ENCODE measurements at places on chromosomes 11 and 22.
A peak's percentile ranks its signal among the peaks of the same experiment; 100 is the strongest.

DNA sequence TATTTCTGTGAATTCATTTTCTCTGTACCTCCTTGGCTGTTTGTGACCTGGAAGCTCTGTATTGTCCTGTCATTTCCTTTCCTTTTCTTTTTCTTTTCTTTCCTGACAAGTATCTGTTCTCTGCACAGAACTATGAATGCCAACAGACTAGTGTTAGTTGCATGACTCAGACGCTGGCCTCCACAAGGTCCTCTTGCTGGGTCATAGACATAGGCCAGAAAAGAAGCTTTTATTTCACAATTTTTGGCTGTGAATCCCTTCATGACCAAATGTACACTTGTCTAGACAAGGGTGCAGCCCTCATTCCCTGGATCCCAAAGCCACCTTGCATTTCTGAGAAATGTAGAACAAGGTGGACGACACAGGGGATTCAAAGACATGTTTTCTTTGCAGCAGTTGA is 104.1 kb upstream of the MTNR1B start:
- DNase-seq = no peak

- no peak for DNase-seq
Measured at GRCh38 chr22:17862646-17863181, 88.4 kb upstream of the BID start.

- DNase-seq = peak; percentile 97
Measured at GRCh38 chr22:30635273-30636225, at the start of gene SLC35E4. SLC35E4 (plus strand) TSS chr22:30635781; CDS start chr22:30636451, 670 bp downstream.

GRCh38 chr11:113907152-113907551 is 2.6 kb downstream of the HTR3B start:
- DNase-seq = no peak

- DNase-seq = no peak
Measured at GRCh38 chr11:120612513-120613263, 101.1 kb downstream of the GRIK4 start.

DNA sequence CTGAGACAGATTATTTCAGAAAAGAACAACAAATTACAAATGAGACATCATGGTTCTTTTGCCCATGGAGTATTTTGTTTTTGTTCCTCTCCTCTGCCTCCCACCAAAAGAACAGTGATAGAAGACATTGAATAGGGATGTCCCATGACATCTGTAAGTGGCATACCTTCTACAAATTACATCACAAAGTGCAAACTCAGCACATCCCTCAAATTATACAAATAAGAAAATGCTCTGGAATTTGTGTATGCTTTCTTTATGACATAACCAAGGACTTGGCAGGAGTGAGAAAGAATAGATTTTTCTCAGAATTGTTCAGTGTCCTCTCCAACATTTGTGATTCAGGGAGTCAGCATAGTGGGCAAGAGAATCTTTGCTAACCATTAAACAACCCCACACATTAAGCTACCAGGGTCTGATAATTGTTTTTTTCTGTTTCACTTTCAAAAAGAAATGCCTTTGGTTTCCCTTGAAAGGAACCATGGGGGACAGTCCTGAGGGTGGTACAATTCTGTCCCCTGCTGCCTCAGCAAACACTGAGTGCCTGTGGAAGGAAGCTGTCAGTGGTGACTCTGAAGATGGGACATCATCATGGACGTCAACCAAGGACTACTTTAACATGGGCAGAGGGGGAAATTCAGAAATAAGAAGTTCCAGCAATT is 430.3 kb downstream of the AASDHPPT start:
- DNase-seq = no peak

GRCh38 chr11:95086836-95087570 is 2.6 kb upstream of the ENDOD1 start:
- DNase-seq = no peak

GRCh38 chr11:1853376-1854131 is 670 bp downstream of the LSP1 start:
- DNase-seq = no peak

DNA sequence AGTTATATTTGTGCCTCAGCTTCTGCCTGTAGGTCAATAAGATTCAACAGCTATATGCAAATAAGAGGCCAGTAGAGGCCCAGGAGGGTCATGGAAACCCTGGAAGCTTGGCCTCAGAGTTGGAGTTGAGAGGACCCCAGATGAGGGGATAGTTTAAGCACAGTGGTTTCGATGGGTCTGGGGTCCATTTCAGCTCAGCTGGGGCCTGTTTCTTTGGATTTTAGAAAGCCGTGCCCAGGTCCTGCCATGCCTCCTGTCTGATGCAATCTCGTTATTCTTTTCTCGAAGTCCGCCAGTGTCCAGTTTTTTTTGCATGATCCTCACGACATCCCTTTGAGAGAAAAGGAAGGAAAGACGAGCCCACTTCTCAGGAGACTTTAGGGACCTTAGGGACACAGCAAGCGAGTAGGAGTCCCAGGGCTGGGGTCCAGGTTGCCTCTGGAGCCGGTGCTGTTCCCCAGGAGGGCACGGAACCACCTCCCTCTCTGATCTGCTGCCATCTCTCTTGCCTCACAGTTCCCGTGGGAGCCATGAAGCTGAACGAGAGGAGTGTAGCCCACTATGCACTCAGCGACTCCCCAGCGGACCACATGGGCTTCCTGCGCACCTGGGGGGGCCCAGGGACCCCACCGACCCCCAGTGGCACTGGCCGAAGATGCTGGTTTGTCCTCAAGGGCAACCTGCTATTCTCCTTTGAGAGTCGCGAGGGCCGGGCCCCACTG is 2.6 kb upstream of the SMDT1 start:
- no peak for DNase-seq

DNA sequence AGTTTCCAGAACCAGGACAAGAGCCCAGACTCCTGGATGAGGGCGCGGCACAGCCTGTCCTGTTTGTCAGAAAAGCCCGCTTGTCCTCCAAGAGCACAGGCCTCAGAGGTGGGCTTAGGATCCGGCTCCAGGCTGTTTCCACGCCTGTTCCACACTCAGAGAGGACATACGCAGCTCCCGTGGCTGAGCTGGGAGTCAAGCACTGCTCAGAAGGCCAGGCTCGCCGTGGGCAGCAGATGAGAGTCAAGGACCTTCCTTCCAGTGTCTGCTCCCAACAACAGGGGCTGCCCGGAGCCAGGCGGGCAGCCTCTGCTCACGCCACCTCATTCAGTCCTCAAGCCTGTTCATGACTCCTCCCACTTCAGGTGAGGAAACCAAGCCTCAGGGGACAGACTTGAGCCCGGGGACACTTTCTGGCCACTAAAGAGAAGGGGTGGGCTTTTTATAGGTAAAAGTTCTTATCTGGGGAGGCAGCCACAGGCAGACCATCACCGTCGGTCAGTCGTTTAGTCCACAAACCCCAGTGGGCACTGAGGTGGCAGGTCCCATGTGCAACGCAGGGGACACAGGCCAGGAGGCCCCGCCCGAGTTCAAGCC is 3.8 kb downstream of the CYB5R3 start:
- DNase-seq = no peak

DNA sequence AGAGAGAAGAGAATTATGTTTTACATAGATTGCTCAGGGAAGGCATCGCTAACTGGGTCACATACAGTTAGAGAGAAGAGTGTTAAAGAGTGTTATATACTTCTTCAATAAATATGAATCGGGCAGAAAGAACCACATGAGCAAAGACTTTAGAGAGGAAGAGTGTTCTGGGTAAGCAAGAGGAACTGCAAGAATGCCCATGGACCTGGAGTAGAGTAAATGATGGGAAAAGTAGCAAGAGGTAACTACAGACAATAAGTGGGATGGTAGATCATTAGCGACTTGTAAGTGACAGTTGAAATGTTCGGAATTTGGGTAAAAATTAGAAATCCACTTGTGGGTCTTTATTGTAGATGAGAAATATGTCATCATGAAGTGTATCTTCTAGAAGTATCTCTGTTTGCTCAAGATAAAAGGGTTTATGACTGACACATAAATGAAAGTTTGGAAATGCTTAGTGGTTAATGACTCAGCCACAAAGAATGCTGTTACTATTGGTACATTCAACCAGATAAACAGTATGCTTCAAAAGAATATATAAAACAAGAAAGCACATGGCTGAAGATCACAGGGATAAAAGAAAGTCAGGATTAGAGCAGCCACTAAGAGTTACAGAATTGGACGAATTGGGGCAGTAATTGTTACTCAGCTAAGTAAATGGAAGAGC is 229.3 kb downstream of the CASP12 start:
- DNase-seq = no peak

- DNase-seq = peak; percentile 78
Measured at GRCh38 chr11:130159657-130160497, at the start of gene ST14. ST14 (plus strand) TSS chr11:130159782; CDS start chr11:130159980, 198 bp downstream.

DNA sequence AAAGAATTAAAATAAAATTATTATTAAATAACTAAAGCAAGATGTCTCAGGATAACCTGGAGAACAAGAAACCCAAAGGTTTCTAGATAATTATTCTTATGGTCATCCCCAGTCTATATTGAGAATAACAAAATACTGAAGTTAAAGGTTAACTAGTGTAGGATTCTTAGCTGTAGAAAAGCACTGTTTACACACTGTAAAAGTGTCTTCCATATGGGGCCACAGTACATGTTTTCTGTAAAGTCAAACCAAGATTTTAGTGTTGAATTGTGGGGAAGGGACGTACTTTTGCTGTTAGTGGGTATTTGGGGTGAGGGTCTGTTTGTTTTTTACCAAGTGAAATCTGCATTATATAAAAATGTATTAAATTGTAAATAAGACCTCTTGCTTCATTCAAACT is 47.5 kb upstream of the SOX6 start:
- no peak for DNase-seq

- DNase-seq = no peak
Measured at GRCh38 chr11:90120191-90120590, 14.3 kb upstream of the NAALAD2 start.

GRCh38 chr11:79253280-79253679 is 187.6 kb downstream of the TENM4 start:
- no peak for DNase-seq

DNA sequence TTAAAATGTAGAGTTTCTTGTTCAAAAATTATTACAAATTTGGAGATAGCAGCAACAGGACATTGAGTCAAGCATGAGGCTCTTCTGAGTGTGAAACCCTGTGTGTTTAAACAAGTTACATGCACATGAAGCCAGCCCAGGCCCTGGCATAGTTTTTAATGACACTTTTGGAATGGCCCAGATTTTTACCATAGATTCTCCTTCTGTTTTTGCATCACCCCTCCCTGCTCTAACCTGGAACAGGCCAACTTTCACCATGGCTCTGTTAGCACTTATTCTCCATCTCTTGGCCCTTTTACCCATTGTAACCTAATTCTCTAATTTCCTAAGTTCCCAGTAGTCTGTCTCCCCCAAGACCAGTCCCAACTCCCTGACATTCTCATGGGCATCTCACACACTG is 63.1 kb upstream of the PRSS23 start:
- DNase-seq = no peak

- no peak for DNase-seq
Measured at GRCh38 chr11:31798057-31798553, 13.0 kb downstream of the PAX6 start.

DNA sequence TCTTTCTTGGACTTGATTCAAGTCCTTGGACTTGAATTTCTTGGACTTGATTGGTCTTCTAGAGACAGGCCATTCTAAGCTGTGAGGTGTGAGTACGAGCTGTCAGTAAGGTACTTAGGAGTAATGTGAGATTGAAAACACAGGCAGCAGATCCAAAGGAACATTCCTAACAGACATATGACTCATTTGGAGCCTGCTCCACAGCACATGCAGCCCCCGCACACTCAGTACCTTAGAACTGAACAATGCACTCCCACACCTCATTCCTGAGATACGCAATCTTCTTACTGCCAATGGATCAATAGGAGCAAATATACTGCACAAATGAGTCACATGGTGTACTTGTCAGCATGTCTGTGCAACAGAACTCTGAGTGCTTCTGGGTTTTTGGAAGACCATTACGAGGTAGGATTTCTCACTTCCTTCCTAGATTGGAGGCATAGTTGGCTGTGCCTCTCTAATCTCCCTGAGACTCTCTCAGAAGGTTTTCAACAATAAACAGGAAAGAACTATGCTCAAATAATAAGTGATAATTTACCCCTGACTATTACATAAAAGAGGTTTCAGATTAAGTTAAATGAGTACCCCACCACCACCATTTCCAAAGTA is 243.1 kb downstream of the KCNA4 start:
- no peak for DNase-seq

GRCh38 chr22:32752326-32752725 is 49.2 kb upstream of the TIMP3 start:
- no peak for DNase-seq

DNA sequence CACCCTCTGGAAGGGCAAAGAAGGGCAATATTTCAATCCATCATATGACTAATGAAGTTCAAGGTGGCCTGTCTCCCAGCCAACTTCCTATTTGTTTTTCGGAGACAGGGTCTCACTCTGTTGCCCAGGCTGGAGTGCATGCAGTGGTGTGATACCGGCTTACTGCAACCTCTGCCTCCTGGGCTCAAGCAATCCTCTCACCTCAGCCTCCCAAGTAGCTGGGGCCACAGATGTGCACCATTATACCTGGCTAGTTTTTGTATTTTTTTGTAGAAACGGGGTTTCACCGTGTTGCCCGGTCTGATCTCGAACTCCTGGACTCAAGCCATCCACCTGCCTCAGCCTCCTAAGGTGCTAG is 13.4 kb downstream of the ABTB2 start:
- no peak for DNase-seq

DNA sequence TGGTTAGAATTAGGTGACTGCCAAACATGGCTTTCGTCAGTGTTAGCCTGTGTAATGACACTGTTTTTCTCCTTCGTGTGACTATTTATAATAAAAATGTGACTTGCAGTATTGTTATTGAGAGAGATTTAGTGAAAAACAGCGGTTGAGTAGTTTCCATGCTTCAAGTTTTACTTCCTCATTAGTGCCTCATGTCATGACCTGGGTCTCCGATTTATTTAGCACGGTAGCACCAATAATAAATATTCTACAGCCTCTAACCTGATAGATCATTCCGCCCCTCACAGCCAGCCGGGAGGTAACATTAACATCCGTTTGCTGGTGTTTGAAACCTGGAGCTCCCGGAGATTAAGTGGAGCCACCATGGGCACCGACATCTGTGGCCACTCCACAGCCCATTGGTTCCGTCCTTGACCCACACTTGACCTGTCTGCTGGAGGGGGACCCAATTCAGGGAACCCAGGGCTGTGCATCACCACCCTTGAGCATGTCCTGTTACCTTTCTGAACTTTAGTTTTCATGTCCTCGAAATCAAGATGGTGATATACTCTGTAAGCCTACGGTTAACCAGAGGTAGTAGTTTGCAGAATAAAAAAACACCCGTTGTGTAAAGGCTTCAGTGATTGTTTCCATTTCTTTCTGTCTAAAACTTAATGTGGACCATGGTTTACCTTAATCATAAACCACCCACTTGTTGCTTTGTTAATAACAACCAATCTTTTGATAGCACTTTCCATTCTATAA is 104.1 kb downstream of the ATXN10 start:
- no peak for DNase-seq
